H4 (cell line): ENCODE measurements at places on chromosomes 7 and 10. TPM values are rescaled to one million over a fixed set of nuclear protein-coding genes. Genes with fewer than 3 reads are reported as not detected.

The GRID1 gene
- total RNA-seq: 1.7 and 2.4 TPM in 2 replicates

The PNLIPRP2 gene
- total RNA-seq: not detected in 2 replicates

The UTF1 gene
- total RNA-seq: not detected in 2 replicates

The AGR2 gene
- not detected in 2 replicates for total RNA-seq

GRCh38 chr10:69087590-69088470, at the start of gene SRGN:
Gene SRGN, plus strand, starts transcription at chr10:69088103. Its CDS starts 55 bp downstream, at chr10:69088158.
- DNase-seq: no peak

DNA sequence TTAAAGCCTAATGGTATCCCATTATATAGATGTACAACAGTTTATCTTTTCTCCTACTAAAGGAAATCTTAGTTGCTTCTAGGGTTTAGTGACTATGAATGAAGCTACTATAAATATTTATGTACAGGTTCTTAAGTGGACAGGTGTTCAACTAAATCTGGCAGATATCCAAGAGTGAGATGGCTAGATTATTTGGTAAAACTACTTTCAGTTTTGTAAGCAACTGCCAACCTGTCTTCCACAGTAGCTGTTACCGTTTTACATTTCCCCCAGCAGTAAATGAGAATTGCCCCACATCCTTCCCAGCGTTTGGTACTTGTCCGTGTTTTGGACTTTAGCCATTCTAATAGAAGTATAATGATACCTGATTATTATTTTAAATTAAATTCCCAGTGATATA, 144.9 kb upstream of the MAGI2 start:
- DNase-seq: no peak

DNA sequence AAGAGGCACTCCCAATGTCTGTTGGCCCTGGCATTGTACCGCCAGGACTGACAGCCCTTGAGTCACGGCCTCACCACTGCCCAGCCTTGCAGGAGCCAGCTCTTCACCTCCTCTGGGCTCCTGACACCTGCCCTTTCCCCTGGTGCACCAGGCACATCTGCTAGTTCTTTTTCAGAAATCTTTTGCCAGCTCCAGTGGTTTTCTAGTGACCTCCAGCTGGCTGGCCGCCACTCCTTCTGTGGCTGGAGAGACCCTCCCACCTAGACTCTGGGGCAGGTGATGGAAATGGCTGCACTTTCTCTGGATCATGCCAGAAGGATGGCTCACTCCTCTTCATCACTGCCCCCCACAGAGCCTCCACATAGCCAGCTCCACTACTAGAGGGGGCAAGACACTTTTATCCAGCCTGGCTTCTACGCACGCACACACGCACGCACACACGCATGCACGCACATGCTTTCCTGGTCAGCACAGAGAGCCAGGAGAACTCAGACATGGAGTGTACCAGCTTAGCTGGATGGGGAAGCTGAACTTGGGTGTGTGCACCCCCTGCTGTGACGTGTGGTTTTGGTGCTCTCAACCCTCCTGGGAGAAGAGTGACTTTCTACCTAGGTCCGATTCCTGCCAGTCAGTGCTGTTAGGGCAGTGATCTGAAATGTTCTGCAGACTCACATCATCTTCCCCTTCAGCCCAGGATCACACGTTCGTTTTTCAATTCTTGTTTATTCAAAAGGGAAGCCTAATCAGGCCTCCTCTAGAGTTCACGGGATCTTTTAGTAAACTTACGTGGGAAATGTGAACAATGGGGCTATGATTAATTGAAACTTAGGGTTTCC, 222.0 kb downstream of the PRPF18 start:
- no peak for DNase-seq

DNA sequence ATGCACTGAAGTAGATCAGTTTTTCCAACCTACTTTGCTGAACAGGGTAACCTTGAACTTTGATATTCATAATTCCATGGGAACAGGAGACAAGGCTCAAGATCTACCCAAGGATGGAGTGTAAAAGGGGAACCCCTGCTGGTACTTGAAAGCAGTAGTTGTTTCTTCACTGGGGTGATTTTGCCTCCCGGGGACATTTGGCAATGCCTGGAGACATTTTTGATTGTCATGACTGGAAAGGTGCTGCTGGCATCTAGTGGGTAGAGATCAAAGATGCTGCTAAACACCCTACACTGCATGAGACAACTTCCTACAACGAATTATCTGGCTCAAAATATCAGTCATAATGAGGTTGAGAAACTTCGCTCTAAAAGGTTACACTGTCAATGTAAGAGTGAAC, 214.8 kb upstream of the CTBP2 start:
- no peak for DNase-seq

- no peak for DNase-seq
Measured at GRCh38 chr10:13263591-13263990, 29.4 kb upstream of the UCMA start.

- no peak for DNase-seq
Measured at GRCh38 chr10:118986815-118987790, 42.4 kb upstream of the NANOS1 start.
